ELF-1 (cell line): ENCODE measurements at places on chromosomes 3 and 15.

DNA sequence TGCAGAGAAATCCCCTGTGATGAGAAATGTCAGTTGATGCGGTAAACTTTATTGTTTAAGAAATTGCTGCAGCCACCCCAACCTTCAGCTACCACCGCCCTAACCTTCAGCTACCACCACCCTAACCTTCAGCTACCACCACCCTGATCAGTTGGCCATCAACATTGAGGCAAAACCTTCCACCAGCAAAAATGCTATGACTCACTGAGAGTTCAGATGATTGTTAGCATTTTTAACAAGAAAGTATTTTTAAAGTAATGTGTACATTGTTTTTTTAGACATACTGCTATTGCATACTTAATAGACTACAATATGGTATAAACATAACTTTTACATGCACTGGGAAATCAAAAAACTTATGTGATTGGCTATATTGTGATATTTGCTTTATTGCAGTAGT, 30.0 kb downstream of the U2SURP start:
- DNase-seq = no peak

- no peak for DNase-seq
Observed at GRCh38 chr3:111932946-111933345, 45.9 kb upstream of the ABHD10 start.

DNA sequence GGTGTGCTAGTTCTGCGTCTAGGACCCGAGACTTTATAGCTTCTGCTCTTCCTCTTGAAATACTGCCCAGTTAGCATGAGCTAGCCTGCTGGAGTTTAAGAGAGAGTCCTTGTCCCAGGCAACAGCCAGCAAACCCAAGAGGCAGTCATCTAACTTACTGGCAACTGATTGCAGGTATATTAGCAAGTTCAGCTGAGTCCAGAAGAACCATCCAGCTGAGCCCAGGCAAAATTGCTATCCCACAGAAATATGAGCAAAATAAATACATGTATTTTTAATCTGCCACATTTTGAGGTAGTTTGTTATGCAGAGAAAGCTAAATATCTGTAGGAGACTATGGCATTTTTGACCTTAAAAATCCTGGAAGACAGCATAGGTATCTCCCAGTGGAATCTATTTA, 174.4 kb upstream of the CMC1 start:
- DNase-seq = no peak

GRCh38 chr15:90200534-90201129, 498 bp upstream of the SEMA4B start:
- DNase-seq = peak; percentile 39

DNA sequence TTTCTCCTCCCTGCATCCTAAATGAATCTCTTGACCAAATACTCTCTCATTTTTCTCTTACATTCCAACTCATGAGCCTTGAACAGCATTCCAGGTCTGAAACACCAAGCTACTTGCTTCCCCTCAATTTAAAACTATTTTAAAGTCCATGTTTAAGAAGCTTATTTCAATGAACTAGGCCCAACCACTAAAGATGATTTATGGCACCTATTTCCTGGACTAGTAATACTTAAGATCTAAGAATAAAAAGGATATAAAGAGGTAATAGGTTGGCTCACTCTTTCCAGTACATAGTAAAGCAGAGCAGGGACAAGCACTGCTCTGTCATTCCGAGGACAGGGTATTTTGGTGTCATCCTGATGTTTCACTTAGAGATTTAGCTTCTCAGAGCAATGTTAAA, 219.3 kb upstream of the TMCO5A start:
- DNase-seq = no peak

DNA sequence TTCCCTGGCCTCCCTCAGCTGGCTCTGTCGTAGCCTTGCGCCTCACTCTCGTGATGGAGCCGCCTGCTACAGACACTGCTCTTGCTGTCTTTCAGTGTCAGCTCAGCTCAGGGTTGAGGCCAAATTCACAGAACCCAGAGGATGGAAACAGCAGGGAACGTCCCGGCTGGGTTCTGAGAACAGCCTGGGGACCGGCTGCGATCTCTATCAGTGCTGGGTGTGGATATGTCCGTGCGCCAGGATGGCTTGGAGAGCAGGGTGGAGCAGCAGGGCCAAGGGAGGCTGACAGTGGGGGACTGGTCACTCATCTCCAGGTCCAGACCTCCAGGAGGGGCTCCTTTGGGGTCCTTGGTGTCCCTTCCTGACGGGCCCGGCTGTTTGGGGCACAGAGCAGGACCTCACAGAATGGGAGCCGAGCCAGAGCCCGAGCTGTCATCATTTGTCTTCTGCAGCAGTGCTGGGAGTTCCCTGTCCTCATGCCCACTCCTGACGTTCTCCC, 18.4 kb downstream of the KLF15 start:
- DNase-seq = no peak

DNA sequence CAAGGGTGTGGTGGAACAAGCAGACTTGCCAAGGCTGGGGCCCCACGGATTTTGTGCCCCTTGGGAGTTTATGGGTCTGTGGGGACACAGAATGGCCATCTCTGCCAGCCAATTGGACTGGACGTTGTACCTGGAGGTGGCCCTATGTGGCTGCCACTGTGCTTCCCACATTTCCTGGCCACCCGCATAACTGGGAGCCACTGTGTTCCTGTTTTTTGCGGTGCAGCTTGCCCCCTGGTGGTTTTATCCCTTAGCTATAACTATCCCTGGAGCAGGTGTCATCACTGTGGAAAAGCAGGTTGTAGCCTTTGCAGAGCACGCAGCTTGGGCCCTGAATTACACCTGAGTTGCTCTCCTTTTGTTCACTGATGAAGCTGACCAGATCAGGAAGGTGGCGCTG, 306.3 kb downstream of the ZPLD1 start:
- peak; percentile 49 for DNase-seq

- DNase-seq = peak; percentile 67
Observed at GRCh38 chr15:94582368-94582767, 351.0 kb downstream of the MCTP2 start.

DNA sequence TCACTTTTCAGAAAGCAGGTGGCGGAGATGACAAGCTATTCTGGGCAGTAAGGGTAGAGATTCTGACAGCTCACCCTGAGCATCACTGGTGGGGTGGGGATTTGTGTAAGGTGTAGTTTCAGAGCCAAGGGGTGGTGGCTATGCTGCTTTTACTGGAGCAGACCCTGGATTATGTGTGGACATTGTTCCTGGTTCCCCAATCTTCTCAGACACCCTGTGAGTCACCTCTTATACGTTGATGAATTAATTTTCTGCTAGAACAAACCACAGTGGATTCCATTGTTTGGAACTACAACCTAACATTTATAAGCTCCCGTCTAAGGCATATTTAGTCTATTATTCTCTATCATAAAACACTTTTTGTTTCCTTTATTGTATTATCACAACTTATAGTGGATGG, 169.5 kb upstream of the COL8A1 start:
- no peak for DNase-seq

GRCh38 chr15:54250326-54250725, 272.1 kb downstream of the UNC13C start:
- DNase-seq = no peak

DNA sequence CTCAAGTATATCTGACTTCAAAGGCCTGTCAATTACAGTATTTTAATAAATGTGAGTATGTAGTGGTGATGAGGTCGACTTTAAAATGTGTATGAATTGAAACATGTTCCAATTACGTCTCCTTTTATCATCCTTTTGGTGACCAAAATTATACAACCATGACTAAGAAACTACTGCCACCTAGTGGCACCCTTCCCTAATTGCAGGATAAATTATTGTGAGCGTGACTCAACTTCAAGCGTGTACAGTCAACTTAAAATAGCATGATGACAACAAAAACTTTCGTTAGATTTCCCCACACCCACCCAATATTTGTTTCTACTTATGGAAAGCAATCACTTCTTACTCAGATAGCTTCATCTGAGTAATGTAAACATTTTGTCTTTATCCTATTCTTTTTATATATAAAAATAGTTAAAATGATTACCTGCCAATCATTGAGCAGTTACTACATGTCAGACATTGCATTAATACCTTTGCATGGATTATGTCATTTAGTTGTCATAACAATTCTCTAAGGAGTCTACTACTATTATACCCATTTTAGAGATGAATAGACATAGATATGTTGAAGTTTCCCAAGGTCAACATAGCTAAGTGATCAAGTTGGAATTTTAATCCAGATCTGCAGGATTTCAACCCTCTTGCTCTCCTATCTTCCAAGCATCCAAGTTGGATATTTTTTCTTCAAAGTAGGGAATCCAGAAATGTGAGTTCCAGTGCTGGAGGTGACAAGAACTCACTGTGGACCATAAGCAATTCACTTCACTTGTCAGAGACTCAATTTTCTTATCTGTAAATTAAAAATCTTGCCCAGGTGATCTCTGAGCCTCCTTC, 106.0 kb downstream of the MEX3B start:
- DNase-seq = peak; percentile 26

DNA sequence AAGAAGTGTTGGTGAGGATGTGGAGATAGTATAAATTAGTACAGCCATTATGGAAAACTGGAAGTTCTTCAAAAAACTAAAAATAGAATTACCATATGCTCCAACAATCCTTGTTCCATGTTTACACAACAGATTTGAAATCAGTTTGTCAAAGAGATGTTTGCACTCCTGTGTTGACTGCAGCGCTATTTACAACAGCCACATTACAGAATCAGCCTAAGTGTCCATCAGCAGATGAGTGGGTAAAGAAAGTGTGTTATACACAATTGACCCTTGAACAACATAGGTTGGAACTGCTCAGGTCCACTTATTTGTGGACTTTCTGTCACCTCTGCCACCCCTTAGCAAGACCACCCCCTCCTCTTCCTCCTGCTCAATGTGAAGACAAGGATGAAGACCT, 34.7 kb downstream of the LMLN start:
- no peak for DNase-seq

DNA sequence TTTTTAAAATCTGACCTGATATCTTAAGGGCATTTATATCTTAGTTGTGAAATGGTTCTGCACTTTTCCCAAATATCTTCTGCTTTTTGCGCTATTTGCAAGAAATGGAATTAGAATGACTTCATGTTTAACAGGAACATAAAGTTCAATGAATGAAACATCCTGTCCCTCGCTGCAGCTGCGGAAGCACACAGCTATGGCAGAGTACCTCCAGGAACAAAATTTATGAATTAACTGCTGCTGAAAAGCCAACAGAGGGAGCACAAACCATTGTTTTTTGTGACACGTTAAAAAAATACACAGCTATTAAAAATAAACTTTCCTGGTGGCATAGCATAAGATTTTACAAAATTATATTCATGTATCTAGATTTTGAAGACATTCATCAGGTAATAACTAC, 404.4 kb upstream of the MDFIC2 start:
- DNase-seq = no peak

- peak; percentile 88 for DNase-seq
Observed at GRCh38 chr3:14216257-14217048, 37.8 kb downstream of the LSM3 start.

DNA sequence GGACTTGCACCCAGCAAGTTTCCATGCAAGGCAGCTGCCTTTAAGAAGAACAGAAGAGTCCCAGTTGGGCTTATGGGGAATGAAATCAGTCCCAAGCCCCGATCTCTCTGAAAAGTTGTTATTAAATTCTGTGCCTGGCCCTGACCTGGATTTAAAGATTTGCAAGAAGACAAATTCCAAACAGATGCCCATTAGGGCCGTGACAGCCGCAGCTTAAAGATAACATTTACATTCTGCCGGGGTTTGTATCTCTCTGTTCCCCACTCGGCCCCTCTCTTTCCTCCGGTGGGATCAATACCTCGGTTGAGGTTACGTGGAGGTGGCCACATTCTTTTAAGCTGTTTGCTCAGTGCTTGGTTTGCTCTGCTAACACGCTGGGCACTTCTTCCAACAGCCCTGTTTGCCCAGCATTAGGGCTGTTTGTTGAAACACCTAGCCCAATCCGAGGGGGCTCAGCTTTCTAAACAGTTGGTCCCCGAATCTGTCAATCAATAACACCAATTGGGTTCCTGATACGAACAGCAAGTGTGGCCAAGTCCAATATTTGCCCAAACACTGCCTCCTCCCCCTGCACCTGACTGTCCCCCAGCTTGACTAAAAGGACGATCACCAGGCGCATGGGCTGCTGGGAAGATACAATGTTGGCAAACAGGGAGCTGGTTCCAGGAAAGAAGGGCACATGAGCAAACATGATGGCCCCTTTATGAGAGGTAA, 108.6 kb downstream of the RPLP1 start:
- DNase-seq = no peak

DNA sequence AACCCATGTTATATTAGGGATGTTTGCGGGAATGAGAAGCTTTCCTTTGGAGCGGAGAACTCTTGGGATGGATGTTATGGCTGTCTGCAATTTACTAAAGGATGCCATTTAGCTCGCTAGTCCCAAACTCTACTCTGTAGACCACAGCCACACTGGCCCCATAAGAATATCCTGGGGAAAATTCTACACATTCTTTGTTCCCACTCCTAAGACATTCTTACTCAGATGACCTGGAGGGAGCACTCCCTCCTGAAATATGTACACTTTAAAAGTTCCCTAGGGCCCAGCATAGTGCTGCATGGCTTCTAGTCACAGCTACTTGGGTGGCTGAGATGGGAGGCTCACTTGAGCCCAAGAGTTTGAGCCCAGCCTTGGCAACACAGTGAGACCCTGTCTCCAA, 288.7 kb upstream of the RORA start:
- no peak for DNase-seq

GRCh38 chr15:73368301-73369136, at the start of gene HCN4:
HCN4 (minus strand) TSS chr15:73368958; CDS start chr15:73368270, 688 bp downstream.
- DNase-seq = no peak

GRCh38 chr3:120177707-120178306, 83.6 kb upstream of the GSK3B start:
- peak; percentile 55 for DNase-seq

DNA sequence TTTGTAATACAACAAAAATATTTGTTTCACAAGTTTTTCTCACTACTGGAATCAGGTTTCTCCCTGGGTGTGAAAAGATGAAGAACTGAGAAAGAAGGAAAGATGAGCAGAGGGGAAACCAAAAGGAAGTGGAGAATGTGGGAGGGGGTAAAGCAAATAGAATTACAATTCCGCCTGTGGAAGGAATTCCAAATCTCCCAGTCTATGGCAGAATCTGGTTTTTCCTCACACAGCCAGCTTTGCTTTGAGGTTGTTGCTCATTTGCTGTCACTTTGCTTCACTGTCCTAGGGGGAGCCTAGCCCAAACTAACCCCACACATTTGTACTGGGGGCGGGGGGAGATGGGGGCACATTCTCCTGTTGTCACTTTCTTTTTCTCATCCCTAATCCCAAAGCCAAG, 43.9 kb downstream of the RPL22L1 start:
- DNase-seq = no peak

- no peak for DNase-seq
Observed at GRCh38 chr3:161414907-161415306, 43.6 kb upstream of the SPTSSB start.

GRCh38 chr15:26075770-26076169, 212.6 kb upstream of the ATP10A start:
- DNase-seq = no peak

- DNase-seq = no peak
Observed at GRCh38 chr3:29854821-29855220, 574.0 kb downstream of the RBMS3 start.

GRCh38 chr3:15578289-15578867, 23.0 kb downstream of the HACL1 start:
- DNase-seq = no peak

- no peak for DNase-seq
Observed at GRCh38 chr3:185473290-185473815, 25.5 kb downstream of the TMEM41A start.

- no peak for DNase-seq
Observed at GRCh38 chr15:42696626-42697025, 40.3 kb downstream of the CDAN1 start.
